ENCODE measurements at places on chromosomes 13 and 19.
A peak's percentile ranks its signal among the peaks of the same experiment; 100 is the strongest.

DNA sequence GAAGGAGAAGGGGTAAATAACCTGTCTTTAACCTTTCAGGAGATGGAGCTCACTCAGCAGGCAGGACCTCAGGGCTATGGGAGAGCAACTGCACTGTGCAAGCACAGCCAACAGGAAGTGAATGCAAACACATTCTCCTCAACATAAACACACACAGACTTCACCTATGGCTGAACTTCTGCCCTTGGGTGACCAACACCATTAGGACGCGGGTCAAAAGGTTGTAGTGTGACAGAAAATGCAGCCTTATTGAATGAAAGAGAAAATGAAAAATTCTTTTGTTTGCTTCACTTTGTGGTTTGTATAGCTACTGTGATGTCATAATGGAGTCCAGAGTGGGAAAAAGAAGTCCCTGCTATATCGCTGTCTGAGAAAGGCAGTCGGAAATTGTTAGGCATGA, 323.0 kb downstream of the NDFIP2 start:
- DNase-seq, result no peak

DNA sequence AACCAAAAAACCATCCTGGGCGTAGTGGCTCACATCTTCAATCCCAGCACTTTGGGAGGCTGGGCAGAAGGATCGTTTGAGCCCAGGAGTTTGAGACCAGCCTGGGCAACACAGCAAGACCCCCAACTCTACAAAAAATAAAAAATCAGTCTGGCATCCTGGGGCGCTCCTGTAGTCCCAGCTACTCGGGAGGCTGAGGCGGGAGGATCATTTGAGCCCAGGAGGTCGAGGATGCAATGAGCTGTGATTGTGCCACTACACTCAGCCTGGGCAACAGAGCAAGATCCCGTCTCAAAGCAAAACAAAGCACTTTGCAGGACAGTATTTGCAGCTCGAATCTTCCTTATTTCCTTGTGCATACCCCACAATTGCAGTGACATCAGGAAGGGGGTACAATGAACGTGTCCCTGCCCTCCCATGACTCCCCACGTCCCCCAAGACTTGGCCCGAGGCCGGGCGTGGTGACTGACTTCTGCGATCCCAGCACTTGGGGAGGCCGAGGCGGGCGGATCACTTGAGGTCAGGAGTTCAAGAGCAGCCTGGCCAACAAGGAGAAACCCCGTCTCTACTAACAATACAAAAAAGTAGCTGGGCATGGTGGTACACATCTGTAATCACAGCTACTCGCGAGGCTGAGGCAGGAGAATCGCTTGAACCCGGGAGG, 870 bp downstream of the NDUFB7 start:
- DNase-seq, result no peak

DNA sequence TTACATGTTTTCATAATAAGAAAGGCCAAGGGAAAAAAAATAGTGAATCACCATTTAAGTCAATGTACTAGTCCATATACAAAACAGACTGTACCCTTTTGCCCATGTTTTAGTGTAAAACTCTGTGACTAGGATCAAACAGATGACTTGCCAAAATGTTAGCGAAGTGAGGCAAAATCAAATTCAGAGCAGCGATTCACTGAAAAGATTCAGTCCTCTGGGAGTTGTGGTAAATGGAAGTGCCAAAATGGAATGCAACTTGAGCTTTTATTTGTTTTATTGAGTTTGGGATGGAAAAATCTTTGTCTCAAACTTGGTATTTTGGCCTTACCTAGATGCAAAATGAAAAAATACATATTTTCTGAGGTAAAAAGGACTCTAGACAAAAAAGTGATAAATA, 9.1 kb downstream of the CDADC1 start:
- DNase-seq, result no peak

DNA sequence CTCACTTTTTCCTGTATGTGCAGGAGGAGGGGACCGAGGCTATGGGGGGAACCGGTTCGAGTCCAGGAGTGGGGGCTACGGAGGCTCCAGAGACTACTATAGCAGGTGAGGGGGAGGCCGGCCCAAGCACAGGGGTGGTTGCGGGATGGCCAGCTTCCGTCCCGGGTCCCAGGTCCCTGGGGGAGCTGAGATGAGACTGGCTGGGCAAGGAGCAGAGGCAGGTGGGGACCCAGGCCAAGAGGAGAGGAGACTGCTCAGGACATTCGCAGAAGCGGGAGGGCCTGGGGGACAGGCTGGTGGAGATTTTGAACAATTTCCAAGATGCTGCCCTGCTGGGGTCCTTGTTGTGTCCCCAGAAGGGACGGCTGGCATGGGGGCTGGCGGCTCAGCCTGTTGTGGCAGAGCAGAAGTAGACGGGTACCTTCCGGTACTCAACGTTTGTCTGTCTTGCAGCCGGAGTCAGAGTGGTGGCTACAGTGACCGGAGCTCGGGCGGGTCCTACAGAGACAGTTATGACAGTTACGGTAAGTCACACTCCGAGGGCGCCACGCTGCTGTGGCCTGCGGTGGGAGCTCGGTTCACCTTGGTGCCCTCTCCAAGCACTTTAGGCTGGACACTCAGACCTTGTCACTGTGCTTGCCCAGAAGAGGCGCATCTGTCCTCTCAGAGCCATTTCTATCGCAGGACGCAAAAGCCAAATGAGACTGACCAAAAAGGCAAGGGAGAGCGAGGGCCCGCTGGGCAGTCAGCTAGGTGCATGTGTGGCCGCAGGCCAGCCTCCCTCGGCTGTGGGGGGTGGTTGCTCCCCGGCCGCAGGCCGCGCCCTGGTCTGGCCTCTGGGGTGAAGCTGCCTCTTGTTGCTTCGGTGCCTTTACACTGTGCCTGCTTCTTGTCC, 2.6 kb downstream of the CIRBP start:
- DNase-seq, result no peak

DNA sequence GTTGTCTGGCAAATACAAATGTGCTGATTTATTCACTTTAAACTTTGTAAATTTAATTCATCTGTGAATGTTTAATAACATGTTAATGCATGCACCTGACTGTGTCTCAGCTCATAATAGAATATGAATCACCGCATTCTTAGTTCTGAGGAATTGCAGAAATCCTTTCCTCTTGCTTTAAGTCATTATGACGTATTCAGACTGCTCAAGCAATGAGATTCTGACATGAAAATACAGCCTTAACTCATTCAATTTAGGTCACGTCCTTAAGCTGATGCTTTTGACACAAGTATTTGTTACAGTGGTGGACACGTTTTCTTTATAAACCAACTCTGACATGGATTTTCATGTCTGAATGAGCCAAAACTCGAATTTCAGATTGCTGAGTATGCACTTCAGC, 541.0 kb upstream of the KLF12 start:
- DNase-seq, result no peak

DNA sequence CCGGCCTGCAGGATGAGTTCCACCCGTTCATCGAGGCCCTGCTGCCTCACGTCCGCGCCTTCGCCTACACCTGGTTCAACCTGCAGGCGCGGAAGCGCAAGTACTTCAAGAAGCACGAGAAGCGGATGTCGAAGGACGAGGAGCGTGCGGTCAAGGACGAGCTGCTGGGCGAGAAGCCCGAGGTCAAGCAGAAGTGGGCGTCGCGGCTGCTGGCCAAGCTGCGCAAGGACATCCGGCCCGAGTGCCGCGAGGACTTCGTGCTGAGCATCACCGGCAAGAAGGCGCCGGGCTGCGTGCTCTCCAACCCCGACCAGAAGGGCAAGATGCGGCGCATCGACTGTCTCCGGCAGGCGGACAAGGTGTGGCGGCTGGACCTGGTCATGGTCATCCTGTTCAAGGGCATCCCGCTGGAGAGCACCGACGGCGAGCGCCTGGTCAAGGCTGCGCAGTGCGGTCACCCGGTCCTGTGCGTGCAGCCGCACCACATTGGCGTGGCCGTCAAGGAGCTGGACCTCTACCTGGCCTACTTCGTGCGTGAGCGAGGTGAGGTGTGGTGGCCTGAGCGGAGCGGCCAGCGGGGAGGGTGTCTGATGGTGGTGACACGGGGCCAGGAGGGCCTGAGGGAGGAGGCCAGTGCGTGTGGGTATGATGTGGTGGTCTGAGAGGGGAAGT, 15.5 kb downstream of the NFIC start:
- no peak for DNase-seq

DNA sequence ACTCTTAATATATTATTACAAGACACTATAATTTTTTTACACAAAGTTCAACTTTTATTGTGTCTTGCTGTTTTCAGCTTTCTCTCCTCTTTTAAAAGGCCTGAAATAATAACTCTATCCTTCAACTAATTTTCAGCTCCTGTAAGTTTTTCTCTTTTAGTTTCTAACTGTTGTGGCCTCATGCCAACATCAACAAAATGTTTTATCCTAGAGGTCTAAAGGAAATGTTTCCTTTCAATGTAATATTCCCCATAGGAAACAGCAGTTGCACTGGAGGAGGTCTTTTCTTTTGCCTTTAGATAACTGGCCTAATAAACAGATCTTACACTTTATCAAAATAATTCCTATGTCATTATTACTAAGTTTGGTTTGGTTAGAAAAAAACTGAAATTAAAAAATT, 8.5 kb upstream of the ZNF616 start:
- DNase-seq, result no peak

- DNase-seq, result peak; percentile 75
Observed at GRCh38 chr19:32570081-32570785, 10.8 kb upstream of the PDCD5 start.

DNA sequence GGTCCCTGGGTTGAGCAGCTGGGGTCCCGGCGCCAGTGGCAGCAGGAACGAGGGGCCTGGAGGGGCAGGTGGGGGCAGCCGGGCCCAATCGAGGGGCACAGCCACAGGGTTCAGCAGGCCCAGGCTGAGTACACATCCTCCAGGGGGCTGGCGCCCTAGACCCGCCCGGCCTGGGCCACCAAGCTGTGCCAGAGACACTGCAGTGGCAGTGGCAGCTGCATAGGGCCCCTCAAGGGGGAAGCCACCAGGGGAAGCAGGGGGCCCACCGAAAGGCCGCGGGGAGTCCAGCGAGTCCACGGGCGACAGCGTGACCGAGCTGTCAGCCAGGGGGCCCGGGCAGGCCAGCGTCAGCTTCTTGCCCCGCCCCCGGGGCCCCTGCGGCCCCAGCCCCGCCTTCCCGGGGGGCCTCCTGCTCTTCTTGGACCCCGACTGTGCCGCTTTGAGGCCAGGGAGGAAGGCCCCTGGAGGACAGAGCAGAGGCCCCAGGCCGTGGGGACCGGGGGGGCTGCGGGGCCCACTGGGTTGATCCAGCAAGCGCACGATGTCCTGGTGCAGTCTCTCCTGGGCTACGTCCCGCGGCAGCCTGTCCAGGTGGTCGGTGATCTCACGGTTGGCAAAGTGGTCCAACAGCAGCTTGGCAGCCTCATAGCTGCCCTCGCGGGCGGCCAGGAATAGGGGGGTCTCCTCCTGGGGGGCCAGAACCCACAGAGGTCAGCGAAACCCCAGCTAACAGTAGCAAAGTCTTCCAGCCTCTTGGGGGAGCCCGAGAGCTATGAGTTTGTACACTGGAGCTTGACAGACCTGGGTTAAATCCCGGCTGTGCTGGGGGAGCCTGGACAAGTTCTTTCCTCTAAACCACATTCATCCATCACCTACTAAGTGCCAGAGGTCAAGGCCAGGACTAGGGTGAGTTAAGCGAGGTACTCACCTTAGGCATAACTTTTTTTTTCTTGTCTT, 39.5 kb downstream of the NOTCH3 start:
- DNase-seq, result no peak

DNA sequence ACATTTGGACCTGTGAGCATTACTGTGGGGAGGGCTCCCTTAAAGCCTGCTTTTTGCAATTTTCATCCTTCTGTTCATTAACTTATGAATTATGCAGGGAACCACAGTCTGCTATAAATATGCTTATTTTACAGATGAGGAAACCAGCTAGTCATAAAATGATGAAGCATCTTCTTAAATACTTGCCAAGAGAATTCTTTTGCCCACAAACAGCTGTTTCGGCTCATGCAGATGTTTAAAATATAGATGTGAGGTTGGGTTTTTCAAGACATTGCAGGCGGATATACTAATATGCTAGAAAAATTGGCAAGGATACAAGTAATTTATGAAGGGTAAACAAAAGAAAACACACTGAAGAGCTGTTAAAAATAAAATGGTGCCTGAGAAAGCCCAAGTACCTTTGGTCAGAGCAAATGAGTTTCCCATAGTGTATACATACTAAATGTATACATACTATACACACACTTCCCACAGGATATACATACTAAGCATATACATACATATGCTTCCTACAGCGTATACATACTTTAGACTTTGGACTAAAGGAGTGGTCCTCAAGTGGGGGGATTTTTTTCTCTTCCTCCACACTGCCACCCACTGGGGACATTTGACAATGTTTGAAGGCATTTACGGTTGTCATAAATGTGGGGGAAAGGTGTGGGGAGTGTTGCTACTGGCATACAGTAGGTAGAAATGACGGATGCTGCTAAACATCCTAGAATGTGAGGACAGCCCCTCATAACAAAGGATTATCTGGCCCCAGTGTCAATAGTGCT, 164.9 kb upstream of the CSNK1A1L start:
- no peak for DNase-seq

DNA sequence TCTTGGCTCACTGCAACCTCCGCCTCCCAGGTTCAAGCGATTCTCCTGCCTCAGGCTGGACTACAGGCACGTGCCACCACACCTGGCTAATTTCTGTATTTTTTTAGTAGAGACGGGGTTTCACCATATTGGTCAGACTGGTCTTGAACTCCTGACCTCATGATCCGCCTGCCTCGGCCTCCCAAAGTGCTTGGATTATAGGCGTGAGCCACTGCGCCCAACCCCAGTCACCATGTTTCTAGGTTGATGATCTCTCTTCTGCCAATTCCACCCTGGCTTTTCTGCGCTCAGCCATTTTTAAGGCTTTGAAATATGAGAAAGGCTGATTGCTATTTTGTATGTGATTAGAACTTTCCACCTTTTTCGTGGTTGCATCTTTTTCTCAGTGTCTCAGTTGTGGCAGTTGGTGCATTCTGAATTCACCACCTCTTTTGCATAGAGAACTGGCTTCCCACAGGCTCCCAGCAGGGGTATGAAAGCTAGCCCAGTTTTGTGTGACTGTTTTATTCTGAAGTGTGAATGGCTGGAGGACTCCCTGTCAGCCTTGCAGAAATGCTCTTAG, 15.5 kb downstream of the CEACAM1 start:
- no peak for DNase-seq

GRCh38 chr19:15829306-15829698, 13.8 kb upstream of the OR10H1 start:
- no peak for DNase-seq

GRCh38 chr13:42174344-42175162, 97.4 kb upstream of the AKAP11 start:
- no peak for DNase-seq

GRCh38 chr19:8610041-8610935, at the start of gene ADAMTS10:
TSS of gene ADAMTS10 (minus strand) at chr19:8610715. CDS start at chr19:8605710, 5,005 bp downstream.
- no peak for DNase-seq

DNA sequence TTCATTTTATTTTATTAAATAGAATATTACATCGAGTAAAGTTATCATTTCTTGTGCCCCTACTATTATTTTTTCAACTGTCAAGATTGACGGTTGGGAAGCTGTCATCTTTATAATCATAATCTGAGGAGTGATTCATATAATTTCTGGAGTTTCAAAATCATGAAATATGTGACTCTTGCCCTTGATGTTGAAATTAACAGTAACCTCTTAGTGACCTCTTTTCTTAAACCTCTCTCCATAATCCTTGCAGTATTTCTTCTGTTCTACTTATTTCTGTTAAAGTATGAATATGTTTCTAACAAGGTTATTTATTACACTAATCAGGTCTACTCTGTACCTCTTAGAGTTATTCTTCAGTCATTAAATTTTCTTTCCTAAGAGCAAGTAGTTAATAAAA, 663.8 kb downstream of the LIG4 start:
- no peak for DNase-seq

GRCh38 chr19:32677657-32678056, 2.0 kb downstream of the RGS9BP start:
- peak; percentile 4 for DNase-seq

GRCh38 chr13:44768239-44768638, 192.1 kb upstream of the TSC22D1 start:
- DNase-seq, result no peak

- DNase-seq, result no peak
Observed at GRCh38 chr19:45428384-45429231, 4.9 kb upstream of the ERCC1 start.

Measured in hippocampal formation (tissue), 2 donors.